ENCODE measurements at places on chromosomes 2 and 18. TPM values are rescaled to one million over a fixed set of nuclear protein-coding genes. Genes with fewer than 3 reads are reported as not detected.

GRCh38 chr2:105621038-105621437 is 123.7 kb upstream of the NCK2 start:
- no peak for DNase-seq

DNA sequence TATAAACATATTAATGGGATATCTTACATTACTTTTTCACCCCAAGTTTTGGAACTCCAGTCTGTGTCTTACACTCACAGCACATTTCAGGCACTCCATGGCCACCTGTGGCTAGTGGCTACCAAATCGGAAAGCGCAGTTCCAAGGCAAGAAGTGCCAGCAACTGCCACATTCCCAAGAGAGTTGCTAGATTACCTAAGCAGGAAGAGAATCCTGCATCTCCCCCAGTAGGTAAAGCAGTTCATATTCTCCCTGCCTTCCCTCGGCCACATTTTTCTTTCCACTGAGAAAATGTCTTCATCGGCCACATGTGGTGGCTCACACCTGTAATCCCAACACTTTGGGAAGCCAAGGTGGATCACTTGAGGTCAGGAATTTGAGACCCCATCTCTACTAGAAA is 62.8 kb downstream of the MEX3C start:
- no peak for DNase-seq

GRCh38 chr2:235568431-235568830 is 74.6 kb downstream of the AGAP1 start:
- no peak for DNase-seq

DNA sequence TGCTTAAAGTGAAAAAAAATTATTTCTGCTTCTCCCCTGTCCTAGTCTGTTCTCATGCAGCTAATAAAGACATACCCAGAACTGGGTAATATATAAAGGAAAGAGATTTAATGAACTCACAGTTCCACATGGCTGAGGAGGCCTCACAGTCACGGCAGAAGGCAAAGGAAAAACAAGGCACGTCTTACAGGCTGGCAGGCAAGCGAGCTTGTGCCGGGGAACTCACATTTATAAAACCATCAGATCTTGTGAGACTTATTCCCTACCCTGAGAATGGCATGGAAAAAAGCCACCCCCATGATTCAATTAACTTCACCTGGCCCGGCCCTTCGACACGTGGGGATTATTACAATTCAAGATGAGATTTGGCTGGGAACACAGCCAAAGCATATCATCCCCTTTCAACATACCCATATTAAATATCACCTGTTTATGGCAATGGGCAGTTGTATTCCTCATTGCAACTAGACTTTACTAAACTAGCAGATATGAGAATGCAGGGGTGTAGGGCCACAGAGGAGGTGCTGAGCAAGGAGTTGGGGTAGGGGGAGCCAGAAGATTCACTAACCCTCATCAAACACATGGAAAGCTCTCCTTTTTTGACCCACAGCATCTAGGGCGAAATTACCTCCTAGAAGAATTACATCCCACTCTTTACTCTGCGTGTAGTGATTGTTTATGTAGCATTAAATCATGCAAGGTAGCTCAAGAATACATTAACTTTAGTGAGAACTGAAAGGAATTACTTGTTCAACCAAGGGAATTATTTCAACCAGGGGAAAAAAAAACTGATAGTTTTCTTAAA is 183.3 kb upstream of the DOK6 start:
- DNase-seq = no peak

- no peak for DNase-seq
Measured at GRCh38 chr2:59677158-59677557, 876.3 kb downstream of the BCL11A start.

DNA sequence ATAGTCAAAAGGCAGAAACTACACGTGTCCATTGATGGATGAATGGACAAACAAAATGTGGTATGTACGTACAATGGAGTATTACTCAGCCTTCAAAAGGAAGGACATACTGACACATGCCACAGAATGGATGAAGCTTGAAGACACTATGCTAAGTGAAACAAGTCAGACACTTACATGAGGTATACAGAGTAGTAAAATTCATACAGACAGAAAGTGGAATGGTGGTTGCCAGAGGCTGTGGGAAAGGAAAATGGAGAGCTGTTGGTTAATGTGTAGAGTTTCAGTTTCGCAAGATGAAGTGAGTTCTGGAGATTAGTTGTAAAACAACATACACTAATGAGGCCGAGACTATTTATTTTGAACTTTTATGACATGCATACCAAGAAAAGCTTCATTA is 67.4 kb upstream of the EPB41L3 start:
- no peak for DNase-seq

- no peak for DNase-seq
Measured at GRCh38 chr2:143433251-143433650, 304.0 kb downstream of the ARHGAP15 start.

GRCh38 chr2:164023896-164024295 is 288.1 kb upstream of the FIGN start:
- DNase-seq = no peak

DNA sequence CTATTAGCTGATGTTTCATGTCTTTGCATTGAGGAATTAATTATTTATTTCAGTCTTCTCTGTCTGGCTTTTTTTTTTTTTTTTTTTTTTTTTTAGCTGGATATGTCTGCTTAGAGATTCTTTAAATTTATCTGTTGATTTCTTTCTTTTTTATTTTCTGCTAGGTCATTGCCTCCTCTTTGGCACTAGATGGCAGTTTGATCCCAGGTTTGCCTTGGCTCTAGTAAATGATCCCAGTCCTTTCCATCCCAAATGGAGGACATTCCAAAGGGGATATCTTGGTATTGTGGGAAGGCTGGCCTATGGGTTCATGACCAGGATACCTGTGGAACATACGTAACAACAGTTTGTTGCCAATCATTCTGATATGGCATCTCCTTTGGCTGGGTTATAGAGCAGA is 339.5 kb upstream of the GCFC2 start:
- DNase-seq = no peak

- DNase-seq = no peak
Measured at GRCh38 chr2:165795011-165795410, 964 bp upstream of the GALNT3 start.

- no peak for DNase-seq
Measured at GRCh38 chr2:175167076-175167791, 769 bp downstream of the ATF2 start.

DNA sequence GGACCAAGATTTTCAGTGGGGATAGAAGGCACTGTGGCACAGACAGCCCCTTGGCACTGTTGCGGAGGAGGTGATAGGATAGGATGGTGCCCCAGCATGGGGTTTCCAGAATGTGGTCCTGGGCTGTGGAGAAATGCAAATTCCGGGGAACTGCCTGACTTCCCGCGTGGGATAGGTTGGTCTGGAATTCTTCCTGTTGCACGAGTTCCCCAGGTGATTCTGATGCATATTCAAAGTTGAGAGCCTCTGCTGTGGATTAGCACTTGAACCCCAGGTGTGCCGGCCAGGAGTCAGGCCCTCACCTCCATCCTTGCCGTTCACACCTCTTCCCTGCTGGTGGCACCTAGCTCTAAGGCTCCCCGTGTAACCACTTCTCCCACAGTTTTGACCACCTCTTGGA is 15.5 kb downstream of the NCK2 start:
- DNase-seq = no peak

- no peak for DNase-seq
Measured at GRCh38 chr18:23229472-23229871, 94.2 kb downstream of the CABLES1 start.

DNA sequence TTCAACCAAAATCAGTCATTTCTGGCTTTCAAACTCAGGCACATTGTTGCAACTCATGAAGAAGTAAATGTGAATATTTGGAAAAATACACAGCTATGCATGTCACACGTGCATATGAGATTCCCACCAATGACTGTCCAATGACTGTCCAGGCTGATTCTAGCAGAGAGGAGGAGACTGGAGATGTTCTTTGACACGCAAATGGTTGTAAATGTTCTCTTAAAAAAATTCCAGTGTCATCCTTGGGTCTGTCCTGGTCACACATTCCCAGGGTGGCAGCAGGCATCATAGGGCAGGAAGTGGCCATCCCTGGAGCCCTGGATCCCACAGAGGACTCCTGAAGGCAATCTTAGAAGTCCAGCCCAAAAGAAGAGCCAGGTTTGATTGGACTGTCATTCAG is 40.9 kb downstream of the TWIST2 start:
- DNase-seq = no peak

GRCh38 chr2:38263293-38263692 is 113.8 kb downstream of the ATL2 start:
- DNase-seq = no peak

DNA sequence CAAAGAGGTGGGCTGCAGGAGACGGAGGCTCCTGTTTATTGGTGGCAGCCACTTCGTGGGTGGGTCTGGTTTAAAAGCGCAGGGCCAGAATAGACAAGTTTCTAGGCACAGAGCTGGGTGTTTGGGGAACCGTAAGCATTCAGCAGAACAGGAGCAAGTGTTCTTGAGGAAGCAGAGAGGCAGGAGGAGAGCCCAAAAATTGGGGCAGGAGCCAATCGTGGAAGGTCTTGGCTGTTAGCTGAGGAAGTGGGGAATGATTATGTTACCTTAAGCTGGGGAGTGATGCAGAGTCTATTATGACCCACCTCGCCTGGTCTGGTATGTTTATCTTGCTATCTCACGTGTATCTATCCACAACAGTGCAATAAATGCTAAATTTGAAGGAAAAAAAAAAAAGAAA is 64.3 kb upstream of the ATL2 start:
- DNase-seq = no peak

The GPR45 gene
- total RNA-seq = not detected

The POU3F3 gene
- not detected for total RNA-seq

The POTEJ gene
- not detected for total RNA-seq

The CIB4 gene
- total RNA-seq = not detected

The DQX1 gene
- 1.0 TPM for total RNA-seq

The BIN1 gene
- total RNA-seq = 35.9 TPM

The TMEM17 gene
- 0.28 TPM for total RNA-seq

The FAM237A gene
- total RNA-seq = not detected

The ALPG gene
- not detected for total RNA-seq

The SLC23A3 gene
- total RNA-seq = 3.3 TPM

The COL6A3 gene
- total RNA-seq = 0.11 TPM

The DSG1 gene
- not detected for total RNA-seq

The SERPINB11 gene
- not detected for total RNA-seq

The RAPGEF4 gene
- 0.43 TPM for total RNA-seq
